Activated CD4-positive, alpha-beta T cell treated with anti-CD3 and anti-CD28 coated beads, Interleukin-2, amount 10 ng/mL, durations not matched to agents 7 days and 5 days (primary cell): ENCODE measurements at places on chromosomes 12 and 14. TPM values are rescaled to one million over a fixed set of nuclear protein-coding genes. Genes with fewer than 3 reads are reported as not detected.

Gene PPFIA2
- not detected for total RNA-seq

Gene GNB3
- total RNA-seq, result not detected

Gene LACRT
- not detected for total RNA-seq

Gene NGB
- total RNA-seq, result not detected

Gene PPP4R4
- total RNA-seq, result 3.0 TPM

Gene HOTAIR
- total RNA-seq, result not detected

Gene PRH2
- not detected for total RNA-seq

Gene KRT71
- not detected for total RNA-seq

Gene MYH6
- 0.08 TPM for total RNA-seq

Gene KRT82
- total RNA-seq, result not detected

Gene XPOT
- 88.2 TPM for total RNA-seq

Gene CD163L1
- total RNA-seq, result not detected

Gene PGF
- total RNA-seq, result 0.12 TPM
